ENCODE measurements at places on chromosomes 2 and 18.

GRCh38 chr2:48511849-48512470, 18.0 kb upstream of the STON1 start:
- DNase-seq = no peak

- DNase-seq = no peak
Measured at GRCh38 chr2:222362336-222362735, 62.0 kb upstream of the SGPP2 start.

DNA sequence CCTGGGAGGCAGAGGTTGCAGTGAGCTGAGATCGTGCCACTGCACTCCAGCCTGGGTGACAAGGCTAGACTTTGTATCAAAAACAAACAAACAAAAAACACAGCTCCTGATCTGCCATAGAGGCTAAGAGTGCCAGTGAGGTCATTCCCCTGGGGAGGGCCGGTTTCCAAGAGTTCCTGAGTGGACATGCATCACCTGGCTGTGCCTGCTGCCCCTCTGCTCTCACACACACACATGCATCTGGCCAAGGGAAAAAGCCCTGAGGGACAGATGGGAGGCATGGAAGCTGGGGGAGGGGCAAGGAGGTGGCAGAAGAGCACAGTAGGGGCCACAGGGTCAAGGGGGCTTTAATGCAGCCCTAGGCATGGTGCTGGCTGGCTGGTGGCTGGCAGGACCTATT, 60.4 kb downstream of the ZBTB7C start:
- no peak for DNase-seq

GRCh38 chr2:137912371-137912770, 51.9 kb upstream of the HNMT start:
- DNase-seq = no peak

DNA sequence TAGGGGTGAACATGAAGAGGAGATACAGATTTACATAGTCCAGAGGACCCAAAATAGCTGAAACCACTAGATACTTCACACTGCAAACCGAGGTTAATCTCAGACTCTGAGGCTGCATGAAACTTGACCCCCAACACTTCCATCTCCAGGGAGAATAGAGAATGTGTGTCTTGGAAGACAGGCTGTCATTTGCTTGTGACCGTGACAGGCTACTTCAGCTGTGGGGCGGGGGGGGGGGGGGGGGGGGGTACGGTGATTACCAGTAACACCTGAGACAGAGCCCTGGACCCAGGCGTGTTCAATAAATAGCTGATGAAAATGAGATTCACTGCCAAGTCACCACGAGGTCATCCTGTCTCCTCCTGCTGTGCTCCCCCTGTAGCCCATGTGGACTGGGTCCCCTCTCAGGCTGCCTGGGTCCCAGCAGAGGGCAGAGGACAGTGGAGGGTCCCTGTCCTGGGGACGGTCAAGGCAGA, 5.7 kb upstream of the KLHL29 start:
- DNase-seq = no peak

DNA sequence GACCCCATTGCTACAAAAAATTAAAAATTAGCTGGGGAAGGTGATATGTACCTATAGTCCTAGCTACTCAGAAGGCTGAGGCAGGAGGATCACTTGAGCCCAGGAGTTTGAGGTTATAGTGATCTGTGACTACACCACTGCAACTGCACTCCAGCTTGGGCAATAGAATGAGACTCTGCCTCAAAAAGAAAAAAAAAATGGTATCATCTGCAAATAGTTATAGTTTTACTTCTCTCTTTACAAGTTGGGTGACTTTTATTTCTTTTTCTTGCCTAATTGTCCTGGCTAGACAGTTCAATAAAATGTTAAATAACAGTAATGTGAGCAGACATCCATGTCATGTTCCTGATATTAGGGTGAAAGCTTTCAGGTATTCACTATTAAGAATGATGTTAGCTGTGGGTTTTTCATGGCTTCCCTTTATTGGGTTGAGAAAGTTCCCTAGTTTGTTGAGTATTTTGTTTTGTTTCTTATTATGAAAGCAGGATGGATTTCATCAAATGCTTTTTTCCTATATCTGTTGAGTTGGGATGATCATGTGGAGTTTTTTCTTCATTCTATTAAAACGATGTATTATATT, 24.9 kb upstream of the ACOXL start:
- no peak for DNase-seq

DNA sequence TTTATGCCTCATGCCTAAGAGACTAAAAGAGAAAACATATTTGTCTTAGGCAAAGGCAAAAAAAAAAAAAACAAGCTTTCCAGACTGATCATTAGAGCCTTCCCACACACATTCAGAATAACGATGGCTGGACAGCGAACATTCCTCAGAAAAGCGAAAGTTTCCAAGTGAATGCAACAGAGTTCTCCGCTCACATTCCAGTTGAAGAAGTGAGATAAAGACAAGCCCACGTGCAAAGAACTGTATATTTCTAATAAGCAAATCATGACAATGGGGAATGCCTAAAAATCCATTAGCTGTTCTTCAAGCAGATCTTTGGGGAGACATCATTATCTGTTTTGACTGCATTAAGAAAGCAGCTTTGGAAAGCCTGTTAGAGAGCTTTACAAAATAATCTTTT, 347.9 kb downstream of the METTL4 start:
- DNase-seq = no peak
